ENCODE measurements at places on chromosomes 5 and 9.

DNA sequence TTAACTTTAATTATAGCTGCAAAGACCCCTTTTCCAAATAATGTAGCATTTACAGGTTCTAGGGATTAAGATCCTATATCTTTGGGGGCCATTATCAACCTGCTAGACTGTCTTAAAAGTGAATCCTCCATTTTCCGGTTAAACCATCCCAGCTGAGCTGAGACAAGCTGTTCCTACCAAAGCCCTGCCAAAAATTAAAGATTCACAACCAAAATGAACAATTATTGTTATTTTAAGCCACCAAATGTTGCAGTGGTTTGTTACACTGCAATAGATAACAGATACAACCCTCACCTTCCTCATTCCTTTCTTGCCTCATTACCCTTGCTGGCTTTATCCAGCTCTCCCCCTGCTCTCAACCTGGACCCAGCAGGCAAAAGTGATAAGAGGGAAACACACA, 343.4 kb downstream of the CDK5RAP2 start:
- DNase-seq: no peak

DNA sequence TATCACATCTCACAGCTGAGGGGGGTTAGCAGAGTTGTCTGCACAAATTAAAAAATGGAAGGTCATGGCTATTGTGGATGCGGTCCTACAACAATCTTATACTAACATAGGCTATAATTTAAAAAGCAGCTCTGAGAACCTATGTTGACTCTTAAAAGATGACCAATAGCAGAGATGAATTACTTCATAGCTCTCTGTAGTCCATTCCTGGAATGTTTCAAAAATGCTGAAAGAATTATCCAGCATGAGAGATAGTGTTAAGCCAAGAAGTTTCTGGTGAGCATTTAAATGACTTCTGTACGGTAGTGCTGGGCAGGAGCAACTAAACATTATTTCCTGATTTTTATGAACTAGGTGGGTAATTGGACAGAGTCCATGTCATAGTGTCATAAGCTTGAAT, 218.2 kb upstream of the NUDT12 start:
- no peak for DNase-seq

- no peak for DNase-seq
Measured at GRCh38 chr5:83509540-83509939, 38.0 kb downstream of the VCAN start.

- DNase-seq: peak; percentile 35
Measured at GRCh38 chr9:117178596-117179375, 236.1 kb downstream of the ASTN2 start.

DNA sequence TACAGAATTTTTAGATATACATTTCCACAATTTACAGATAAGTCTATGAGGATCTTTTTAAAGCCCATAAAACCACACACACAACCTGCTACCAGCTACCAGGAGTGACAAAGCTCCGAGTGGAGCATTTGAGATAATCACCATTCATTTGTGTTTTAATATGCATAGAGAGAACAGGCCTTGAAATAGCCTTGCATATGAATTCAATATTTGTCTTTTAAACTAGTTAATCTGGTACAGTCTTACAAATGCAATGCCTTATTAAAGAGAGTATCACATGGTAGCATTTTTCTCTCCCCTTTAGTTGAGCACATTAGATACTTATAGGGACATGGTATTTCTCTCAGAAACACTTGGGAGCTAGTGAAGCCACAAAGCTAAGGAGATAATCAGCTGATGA, 49.1 kb downstream of the SEMA5A start:
- DNase-seq: no peak

GRCh38 chr5:68277431-68277830, 61.9 kb downstream of the PIK3R1 start:
- DNase-seq: no peak

DNA sequence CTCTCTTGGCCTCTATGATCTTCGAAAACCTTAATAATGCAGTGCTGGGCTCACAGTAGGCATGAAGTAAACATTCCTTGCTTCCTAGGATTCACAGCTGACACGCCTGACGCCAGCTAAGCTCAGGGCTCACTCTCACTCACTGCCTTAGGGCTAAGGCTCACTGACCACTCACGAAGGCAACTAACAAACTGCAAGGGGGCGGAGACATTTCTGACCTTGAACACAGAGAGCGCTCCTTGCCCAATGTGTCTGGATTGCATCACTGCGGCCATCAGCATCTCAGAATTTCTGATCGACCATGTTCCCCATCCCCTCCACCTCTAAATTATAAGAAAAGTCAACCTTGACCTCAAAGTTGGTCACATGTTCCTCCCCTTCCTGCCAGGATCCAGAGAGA, 372.6 kb downstream of the EBF1 start:
- no peak for DNase-seq

- no peak for DNase-seq
Measured at GRCh38 chr5:94969174-94969573, 315.7 kb downstream of the MCTP1 start.

DNA sequence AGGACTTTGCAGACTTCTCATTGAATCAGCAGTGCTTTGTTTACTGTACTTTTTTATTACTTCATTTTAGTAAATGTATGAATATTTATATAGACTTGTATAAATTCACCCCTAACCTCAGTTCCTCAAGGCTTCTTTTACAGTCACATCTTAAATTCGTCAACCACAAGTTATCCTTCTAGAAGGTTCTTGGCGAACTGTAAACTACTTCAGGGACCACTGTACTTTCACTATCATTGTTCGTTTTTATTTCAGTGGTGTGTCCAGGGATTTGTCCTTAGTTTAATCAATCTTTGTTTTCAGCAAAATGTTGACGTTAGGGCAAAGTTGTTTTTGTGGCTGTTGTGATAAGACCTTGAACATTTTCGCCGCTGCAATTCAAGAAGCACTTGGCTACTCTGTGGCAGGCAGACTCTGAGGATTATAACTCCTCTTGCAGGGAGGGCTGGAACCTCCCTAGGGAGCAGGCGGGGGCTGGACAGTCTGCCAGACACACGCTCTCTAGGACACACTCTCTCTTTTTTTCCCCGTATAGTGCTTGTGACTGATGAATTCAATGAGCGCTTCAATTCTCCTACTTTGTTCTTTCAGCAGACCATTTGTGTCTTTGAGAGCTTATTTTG, 252.8 kb downstream of the FBXL7 start:
- DNase-seq: peak; percentile 27

GRCh38 chr5:51518607-51519006, 135.4 kb downstream of the ISL1 start:
- DNase-seq: no peak

- peak; percentile 93 for DNase-seq
Measured at GRCh38 chr5:96934708-96935558, 947 bp upstream of the LNPEP start.

GRCh38 chr5:166938071-166938470, 1353.4 kb upstream of the WWC1 start:
- DNase-seq: no peak

- DNase-seq: no peak
Measured at GRCh38 chr5:6493681-6494454, 45.2 kb downstream of the UBE2QL1 start.

GRCh38 chr5:115544043-115544435, 536 bp downstream of the FEM1C start:
- DNase-seq: peak; percentile 68

GRCh38 chr5:89081360-89081759, 198.4 kb upstream of the MEF2C start:
- no peak for DNase-seq

DNA sequence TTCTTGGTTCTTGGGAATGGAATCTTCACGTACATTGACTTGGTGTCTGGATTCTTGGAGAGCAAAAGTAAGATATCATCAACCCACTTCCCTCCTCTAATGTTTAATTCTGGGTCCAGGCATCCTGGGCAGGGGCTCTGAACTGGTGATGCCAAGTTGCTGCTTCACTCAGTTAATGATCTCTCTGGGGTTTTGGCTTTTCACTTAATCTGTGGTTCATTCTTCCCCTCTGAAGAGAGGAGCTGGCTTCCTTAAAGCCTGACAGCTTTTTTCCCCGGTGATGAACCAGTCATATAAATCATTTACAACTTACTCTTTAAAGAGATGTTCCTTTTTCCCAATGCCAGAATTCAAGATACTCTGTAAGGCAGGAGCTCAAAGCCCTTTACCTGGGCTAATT, 65.9 kb downstream of the ARHGAP26 start:
- DNase-seq: no peak

GRCh38 chr5:168680395-168680794, 101.2 kb upstream of the PANK3 start:
- DNase-seq: no peak

DNA sequence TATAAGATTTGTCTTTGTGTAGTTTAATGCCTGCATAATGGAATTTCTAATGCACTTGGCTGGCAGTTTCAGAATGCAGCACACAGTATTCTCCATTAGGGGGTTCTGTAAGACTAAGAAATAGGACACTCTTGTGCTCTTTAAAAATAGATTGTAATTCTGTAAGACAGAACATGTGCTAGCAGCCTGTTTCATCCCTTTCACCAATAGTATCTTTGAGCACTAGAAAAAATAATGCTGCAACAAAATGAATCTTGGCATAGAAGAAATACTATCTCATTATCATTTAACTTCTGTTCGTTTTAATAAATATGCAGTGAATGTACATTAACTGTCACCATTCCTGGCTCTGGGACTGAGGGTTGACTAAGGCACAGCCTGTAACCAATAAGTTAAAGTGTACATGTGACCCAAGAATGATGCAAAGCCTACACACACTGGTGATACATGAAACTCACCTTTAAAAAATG, 23.8 kb upstream of the ZNF622 start:
- peak; percentile 76 for DNase-seq

DNA sequence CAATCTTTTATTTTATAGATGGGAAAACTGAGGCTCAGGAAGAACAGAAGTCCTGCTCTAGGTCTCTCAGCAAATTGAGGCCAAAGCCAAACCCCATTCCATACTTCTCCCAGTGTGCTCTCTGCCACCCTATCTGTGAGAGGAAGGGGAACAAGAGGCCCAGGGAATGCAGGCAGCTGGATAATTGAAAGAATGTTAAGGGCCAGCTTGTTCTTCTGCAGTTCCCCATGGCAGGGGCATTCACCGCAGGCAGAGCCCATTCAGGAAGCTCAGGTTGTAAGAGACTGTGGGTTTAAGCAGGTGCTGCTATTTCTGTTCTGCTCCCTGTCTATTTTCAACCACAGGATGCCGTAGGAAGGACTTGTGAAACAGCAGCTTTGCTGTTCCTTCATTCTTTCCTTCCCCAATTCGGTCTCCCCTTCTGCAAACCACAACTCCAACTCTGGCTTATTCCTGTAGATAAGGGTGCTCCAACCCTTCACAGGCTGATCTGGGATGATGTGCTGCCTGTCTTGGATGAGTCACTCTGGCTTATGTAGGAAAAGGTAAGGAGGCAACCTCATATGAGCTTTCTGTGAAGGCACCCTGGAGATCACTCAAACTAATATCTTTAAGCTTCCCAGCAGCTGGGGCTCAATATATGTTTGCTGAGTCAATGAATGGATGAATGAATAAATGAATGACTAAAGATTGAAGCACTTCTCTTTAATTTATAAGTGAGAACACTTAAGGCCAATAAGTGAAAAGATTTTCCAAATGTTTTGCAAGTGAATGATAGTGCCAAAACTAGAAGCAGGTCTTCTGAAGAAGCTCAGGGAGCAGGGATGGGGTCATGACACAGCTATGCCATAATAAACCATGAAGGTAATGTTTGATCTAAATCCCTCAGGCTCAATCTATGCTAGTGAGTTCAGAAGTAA, 377.6 kb downstream of the BRINP1 start:
- DNase-seq: peak; percentile 7

- DNase-seq: no peak
Measured at GRCh38 chr9:99731950-99732349, 89.7 kb upstream of the NR4A3 start.

- DNase-seq: no peak
Measured at GRCh38 chr9:127535396-127535795, 76.7 kb upstream of the STXBP1 start.

- no peak for DNase-seq
Measured at GRCh38 chr9:19630760-19631159, 158.1 kb downstream of the SLC24A2 start.

DNA sequence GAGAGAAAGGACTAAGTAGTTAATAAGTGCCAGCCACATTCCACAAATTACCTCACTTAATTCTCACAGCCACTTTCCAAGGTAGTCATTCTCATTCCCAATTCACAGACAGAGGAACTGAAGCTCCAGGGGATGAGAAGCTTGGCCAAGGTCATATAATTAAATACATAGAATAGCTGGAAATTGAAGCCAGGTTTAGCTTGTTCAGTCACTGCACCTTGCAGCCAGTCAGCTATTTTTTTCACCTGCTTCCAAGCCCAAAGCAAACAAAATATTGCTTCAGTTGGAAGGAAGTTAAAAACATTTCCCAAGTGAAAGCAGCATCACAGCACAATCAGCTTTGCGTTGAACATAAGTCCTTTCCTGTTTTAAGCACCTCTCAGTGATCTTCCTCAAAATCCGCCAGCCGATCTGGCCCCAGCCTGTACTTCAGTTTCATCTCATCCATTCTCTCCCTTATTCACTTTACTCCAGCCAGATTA, 4.8 kb downstream of the ALDH1A1 start:
- DNase-seq: no peak

- no peak for DNase-seq
Measured at GRCh38 chr5:32110111-32110696, 63.9 kb downstream of the GOLPH3 start.

DNA sequence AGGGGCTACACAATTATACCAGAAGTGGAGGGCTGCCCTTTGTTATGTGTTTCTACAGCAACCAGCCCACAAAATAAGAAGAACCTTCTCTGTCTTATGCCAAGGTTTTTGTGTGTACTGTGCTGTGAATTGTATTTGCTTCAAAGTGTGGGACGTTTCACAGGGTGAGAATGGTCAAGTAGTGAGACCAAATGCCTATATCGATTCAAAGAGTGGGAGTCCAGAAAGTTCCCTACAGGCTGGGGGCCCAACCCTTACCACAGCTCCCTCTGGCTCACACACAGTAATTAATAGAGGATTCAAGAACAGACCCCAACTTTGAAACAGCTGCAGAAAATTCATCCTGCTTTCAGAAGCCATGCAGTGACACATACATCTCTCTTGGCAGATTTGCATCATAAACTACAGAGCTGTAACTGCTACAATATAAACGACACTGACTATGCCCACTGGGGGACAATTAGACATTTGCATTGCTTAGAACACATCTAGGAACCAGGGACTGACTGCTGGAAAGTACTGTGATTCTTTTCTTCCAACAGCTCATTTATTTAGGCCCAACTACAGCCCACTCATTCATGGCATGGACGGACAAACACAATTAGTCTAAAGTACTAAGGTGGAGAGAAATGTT, 12.8 kb downstream of the ENC1 start:
- no peak for DNase-seq

- no peak for DNase-seq
Measured at GRCh38 chr5:124007675-124008398, 495.9 kb downstream of the CSNK1G3 start.

GRCh38 chr5:20476016-20476415, 488.0 kb upstream of the CDH18 start:
- DNase-seq: no peak
